Stimulated activated CD4-positive, alpha-beta T cell treated with anti-CD3 and anti-CD28 coated beads, Interleukin-12 subunit alpha, Interleukin-12 subunit beta, amount 100 ng/mL, for 24 hours (primary cell): ENCODE measurements at places on chromosomes 7 and 10.

GRCh38 chr7:151456782-151457181 lies 16.8 kb upstream of the CRYGN start:
- DNase-seq, result no peak

- DNase-seq, result no peak
Measured at GRCh38 chr10:48632166-48632565, 27.3 kb upstream of the ARHGAP22 start.

GRCh38 chr7:101678658-101679057 lies 49.6 kb upstream of the MYL10 start:
- no peak for DNase-seq

GRCh38 chr10:118501637-118502440 lies 93.6 kb downstream of the PRLHR start:
- no peak for DNase-seq

DNA sequence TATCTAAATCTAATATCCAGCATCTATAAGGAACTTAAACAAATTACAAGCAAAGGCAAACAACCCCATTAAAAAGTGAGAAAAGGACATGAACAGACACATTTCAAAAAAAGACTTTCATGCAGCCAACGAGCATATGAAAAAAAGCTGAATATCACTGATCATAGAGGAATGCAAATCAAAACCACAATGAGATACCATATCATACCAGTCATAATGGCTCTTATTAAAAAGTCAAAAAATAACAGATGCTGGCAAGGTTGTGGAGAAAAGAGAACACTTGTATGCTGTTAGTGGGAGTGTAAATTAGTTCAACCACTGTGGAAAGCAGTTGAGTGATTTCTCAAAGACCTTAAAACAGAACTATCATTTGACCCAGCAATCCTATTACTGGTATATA lies 334.4 kb upstream of the CACNA2D1 start:
- DNase-seq, result no peak

- no peak for DNase-seq
Measured at GRCh38 chr10:77190291-77190690, 447.3 kb downstream of the KCNMA1 start.

GRCh38 chr10:62233356-62234076 lies 35.1 kb downstream of the RTKN2 start:
- no peak for DNase-seq

- no peak for DNase-seq
Measured at GRCh38 chr10:5596611-5597341, 69.6 kb downstream of the ASB13 start.

GRCh38 chr10:127257395-127257794 lies 61.0 kb upstream of the INSYN2A start:
- DNase-seq, result no peak

- no peak for DNase-seq
Measured at GRCh38 chr10:64011912-64012714, 490.9 kb downstream of the REEP3 start.

- no peak for DNase-seq
Measured at GRCh38 chr10:87931836-87932230, 68.4 kb downstream of the PTEN start.

DNA sequence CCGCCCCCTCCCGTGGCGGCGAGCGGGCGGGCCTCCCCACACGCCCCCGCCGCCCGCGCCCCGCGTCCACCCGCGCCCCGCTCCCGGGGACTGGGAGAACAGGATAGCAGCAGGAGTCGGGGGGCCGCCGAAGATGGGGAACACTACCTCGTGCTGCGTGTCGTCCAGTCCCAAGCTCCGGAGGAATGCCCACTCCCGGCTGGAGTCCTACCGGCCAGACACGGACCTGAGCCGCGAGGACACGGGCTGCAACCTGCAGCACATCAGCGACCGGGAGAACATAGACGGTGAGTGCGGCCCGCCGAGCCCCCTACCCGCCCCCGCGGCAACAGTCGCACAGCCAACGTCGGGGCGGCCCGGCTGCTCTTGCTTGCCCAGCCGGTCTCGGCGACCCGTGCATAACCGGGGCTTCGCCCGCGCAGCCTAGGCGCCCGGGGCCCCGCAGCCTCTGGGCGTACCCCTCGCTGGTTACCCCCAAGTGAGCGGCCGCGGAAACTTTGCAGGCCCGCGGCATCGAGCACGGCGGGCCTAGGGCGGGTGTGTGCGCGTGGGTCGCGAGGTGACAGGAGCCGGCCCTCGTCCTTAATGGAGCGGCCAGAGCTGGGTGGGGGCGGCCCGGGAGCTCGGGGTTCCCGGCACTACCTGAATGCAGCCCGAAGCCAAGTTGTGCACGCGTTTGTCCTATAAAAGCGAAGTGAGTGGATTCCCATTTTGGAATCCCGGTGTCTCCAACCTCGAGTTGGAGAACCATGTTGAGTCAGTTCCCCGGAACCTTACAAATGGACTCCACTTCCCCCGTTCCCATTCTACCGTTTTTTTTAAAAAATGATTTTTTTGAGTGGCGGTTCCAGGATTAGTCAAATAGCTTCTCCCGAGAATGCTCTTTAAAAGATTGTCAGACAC lies 863 bp downstream of the CCNY start:
- DNase-seq, result no peak

DNA sequence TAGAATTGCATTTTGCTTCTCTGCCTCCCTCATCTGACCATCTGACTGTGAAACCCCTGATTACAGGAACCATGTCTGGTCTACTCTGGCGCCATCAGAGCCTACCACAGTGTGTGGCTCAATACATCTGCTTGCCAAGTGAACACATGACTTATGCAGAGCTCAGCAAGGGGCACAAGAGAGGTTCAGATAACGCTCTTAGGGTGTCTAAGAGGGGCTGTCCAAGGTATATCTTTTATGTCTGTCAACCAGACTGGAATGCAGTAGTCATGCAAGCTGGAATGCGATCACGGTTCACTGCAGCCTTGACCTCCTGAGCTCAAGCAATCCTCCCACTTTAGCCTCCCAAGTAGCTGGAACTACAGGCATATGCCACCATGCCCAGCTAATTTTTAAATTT lies 10.3 kb upstream of the RRP12 start:
- no peak for DNase-seq

GRCh38 chr7:104962781-104963180 lies 51.2 kb upstream of the KMT2E start:
- no peak for DNase-seq

- DNase-seq, result no peak
Measured at GRCh38 chr10:100697631-100698030, 47.8 kb upstream of the PAX2 start.

GRCh38 chr7:150317748-150318444 lies 5.3 kb upstream of the LRRC61 start:
- no peak for DNase-seq

DNA sequence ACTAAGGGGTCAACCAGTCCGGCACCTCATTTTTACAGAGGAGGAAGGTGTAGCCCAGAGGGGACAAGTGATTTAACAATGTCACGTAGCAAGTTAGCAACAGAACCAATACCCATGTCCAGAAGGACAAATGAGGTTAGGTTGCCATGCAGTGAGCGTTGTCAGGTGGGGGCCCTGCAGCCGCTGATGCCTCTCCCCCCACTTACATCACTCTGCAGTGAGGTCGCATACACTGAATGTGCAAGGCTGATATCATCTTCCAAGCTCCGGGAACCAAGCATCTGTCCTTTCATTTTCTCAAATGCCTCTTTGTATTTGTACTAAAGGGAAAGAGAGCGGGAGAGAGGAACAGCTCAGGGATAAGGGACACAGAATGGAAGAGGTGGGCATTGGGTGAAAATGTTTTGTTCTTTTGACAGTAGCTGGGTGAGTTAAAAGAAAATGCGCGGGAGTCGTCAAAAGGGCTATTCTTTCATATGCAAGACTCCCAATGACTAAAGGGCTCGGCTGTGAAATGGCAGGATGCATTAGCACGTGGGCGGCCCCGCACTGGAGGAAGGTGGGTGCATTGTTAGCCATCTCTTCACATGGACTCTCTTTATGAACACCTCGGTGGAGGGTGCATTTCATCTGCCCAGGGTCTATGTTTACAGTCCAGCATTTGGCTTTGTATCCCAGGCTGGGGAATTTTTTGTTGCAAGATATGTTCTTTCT lies 49.7 kb downstream of the NRAP start:
- DNase-seq, result no peak

DNA sequence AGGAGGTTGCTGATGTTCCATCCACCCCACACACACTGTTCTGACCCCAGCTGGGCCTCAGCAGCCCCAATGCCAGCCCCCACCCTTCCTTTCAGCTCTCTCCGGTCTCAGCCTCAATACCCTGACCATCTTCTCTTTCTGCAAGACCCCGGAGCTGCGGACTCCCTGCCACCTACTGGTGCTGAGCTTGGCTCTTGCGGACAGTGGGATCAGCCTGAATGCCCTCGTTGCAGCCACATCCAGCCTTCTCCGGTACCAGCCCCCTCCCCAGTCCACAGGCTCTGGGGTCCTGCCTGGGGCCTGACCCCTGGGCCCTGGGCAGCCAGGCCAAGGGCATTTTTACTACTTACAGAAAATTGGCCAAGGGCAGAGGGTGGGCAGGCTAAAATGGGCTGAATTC lies 2.6 kb downstream of the RGR start:
- no peak for DNase-seq

- DNase-seq, result no peak
Measured at GRCh38 chr10:6228010-6228511, 25.3 kb downstream of the PFKFB3 start.

- DNase-seq, result no peak
Measured at GRCh38 chr7:82726038-82726800, 282.6 kb upstream of the CACNA2D1 start.

DNA sequence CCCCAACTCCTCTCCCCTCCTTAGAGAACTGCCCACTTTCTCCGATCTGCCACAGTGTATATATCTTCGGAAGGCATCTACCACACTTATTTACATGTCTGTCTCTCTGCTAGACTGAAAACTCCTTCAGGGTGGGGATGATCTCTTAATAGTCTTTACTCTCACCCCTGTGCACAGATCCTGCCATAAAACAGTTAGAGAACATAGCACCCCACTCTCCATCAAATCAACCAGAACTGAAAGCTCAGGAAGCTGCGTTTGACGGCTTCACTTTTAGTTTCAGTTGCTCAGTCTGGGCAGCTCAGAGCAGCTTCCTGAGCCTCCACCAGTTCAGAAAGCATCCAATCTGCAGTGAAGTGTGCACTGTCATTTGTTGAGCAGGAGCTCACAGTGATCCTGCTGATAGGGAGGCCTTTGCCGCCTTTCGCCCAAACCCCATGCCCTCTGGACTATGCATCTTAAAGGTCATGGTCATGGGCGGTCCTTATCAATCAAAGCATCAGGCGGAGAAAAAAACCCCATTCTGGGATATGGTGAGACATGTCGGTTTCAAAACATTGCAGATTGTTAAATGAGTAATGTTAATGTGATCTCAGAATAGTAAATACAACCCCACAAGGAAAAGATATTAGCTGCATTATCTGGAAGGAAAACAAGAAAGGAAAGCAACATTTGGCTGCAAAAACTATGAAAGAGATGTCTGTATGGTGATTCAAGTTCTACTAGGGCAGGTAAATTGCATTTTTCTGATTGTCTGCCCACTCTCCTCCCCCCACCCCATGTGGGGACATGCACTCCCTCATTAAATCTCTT lies 167.1 kb upstream of the ADO start:
- peak; percentile 59 for DNase-seq

DNA sequence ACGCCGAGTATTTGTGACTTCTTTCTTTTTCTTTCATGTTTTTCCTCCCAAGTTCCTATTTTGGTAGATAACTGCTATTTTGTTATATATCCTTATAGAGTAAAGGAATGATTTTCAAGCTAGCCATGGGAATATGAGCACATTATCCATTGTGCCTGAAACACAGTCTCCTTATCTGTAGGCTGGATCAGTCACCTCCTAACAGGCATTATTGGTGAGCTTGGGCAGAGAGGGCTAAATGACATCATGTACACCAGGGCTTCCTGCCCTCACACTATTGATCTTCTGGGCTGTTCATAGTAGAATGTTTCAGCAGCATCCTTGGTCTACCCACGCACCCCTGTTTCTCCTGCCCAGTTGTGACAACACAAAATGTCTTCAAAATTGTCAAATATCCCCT lies 88.1 kb upstream of the CTBP2 start:
- DNase-seq, result no peak

- no peak for DNase-seq
Measured at GRCh38 chr10:48492201-48492600, 112.7 kb downstream of the ARHGAP22 start.

- DNase-seq, result no peak
Measured at GRCh38 chr7:5284304-5285281, 1.9 kb downstream of the SLC29A4 start.

DNA sequence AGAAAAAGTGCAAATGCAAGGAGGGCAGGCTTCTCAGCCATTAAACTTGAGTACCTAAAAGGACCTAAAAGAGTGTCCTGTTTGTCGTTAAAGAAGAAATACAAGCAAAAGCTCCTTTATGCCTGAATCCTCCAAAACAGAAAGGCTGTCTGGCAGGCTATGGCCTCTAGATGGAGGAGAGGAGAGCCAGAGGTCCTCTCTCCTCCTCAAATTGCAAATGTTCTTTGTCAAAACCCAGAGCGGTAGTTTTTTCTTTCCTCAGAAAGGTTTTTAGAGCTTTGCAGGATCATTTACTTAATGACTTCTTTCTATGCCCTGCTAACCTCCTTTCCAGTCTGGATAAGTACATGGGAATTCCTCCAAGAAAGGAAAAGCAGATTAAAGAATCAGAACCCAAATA lies 1.9 kb upstream of the SORCS1 start:
- no peak for DNase-seq

DNA sequence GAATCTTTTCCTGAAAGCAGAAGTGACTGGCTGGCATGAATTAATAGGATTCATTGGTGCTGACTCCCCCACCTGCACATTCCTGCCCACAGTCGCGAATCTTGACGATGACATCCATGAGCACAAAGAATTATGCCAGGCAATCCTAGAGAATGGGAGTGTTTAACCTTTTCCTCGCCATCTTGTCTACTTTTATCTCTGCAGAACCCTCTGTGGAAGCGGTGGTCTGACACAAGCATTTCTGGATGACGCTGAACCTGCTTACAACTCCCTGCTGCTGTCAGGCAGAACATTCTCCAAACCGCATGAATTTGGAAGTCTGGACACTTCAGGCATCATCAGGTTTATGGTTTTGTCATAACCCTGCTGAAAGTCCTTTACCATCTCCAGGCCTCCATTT lies 36.5 kb downstream of the KLF6 start:
- DNase-seq, result no peak

DNA sequence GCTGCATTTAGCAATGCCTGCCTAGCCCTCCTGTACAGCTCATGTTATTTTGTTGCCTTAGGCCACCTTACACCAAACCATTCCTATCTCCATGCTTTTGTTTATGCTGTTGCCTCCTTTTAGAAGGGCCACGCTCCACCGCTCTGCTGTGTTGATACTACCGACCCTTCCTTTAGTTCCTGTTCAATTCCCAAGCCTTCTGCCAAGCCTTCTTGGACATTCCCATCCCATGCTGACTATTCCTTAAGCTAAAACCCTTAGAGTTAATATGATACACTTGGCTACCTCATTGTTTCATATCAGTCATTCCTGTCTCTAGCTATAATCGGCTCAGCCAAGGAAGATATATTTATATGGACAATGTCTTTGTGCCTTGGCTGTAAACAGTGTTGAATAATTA lies 705.5 kb downstream of the LRMDA start:
- DNase-seq, result no peak

- no peak for DNase-seq
Measured at GRCh38 chr7:42198974-42199668, 37.9 kb downstream of the GLI3 start.
